ENCODE measurements at places on chromosomes 3 and 15.
A peak's percentile ranks its signal among the peaks of the same experiment; 100 is the strongest.

DNA sequence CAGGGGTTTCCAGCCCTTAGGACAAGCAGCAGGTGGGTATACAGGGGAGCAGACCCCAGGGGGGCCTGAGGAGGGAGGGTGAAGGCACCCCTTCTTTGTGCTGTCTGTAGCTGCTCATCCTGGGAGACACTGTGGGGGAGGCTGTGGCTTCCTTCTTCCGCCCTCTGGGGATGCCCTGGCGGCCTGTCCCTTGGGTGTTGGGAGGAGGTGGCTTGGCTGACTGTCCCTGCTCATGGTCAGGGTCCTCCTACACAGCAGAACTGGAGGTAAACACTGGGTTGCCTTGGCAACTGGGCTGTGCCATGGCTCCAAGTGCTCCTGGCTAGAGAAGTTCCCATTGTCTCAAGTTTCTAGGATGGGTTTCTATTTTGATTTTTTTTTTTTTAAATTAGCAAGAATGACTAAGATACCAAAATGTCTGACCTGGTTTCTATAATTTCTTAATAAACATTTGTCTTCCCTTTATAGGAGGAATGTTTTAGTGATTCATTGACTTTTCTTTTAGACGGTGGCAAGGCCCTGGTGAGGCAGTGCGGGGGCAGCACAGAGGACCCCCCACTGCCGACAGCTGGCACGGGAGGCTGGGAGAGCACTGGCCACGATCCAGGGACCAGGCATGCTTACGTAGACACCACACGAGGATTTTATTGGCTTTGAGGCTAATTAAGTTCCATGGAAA, 12.4 kb downstream of the KLF13 start:
- peak; percentile 52 for DNase-seq

DNA sequence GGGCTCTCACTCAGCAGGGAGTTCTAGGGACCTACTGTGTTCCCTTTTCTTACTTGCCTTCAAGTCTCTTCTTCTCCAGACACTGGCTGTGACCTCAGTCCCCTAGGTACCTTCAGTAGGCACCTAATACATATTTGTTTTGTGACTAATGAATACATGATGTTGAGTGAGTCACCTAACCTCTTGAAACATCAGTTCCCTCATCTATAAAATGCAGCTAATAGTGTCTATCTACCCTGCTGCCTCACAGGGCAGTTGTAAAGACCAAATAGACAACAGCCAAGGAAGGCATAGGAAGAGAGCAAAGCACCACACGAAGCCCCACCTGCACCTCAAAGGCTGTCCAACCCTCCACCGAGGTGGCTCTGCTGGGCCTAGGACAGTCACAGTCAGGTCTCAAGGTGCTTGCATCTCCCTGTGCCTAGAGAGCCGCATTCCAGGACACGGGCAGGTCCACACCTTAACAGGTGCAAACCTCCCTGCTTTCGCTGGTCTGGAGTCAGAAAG, 29.1 kb downstream of the DAPK2 start:
- peak; percentile 56 for DNase-seq

GRCh38 chr3:22536541-22536940, 666.6 kb upstream of the UBE2E2 start:
- no peak for DNase-seq

DNA sequence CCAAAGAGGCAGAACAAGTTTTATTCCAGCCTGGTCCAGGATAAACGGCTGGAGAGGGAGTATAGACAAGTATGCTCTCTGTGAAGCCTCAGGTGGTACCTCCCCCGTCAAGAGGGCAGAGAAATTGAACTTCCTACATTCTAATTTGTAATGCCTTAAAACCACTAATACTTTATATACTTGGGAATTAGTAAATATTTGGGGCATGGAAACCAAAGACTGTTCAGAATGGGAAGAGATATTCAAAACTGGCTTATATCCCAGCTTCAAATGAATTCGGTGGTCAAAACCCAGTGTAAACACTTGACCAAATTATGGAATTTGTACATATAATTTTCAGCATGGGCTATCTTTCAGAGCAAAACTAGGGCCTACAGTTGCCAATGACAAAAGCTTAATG, 122.6 kb downstream of the FBN1 start:
- no peak for DNase-seq

GRCh38 chr3:155326901-155327300, 33.4 kb upstream of the STRIT1 start:
- no peak for DNase-seq

All from fibroblast of skin of abdomen (primary cell).